ENCODE measurements at places on chromosomes 6 and 20. TPM values are rescaled to one million over a fixed set of nuclear protein-coding genes. Genes with fewer than 3 reads are reported as not detected.

GRCh38 chr6:20335872-20336271 is 65.8 kb upstream of the E2F3 start:
- no peak for DNase-seq

DNA sequence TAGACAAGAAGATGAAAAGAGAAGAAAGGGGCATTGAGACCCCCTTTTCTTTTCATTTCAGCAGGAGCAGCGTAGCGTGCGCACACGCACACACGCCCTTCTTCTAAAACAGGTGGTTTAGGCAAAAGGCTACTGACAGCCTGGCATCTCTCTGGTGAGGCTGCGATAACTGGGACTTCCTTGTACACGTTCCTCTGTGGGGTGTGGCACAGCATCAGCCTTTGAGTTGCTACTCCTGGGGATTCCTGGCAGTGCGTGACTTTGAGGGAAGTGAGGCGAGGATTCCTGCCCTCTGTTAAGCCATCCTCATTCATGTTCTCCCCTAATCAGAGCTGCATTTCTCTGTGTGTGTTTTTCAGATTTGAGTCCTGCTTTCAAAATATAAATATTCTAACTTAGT is 94.7 kb downstream of the TMEM170B start:
- no peak for DNase-seq

The TTBK1 gene
- 0.10 TPM for total RNA-seq

DNA sequence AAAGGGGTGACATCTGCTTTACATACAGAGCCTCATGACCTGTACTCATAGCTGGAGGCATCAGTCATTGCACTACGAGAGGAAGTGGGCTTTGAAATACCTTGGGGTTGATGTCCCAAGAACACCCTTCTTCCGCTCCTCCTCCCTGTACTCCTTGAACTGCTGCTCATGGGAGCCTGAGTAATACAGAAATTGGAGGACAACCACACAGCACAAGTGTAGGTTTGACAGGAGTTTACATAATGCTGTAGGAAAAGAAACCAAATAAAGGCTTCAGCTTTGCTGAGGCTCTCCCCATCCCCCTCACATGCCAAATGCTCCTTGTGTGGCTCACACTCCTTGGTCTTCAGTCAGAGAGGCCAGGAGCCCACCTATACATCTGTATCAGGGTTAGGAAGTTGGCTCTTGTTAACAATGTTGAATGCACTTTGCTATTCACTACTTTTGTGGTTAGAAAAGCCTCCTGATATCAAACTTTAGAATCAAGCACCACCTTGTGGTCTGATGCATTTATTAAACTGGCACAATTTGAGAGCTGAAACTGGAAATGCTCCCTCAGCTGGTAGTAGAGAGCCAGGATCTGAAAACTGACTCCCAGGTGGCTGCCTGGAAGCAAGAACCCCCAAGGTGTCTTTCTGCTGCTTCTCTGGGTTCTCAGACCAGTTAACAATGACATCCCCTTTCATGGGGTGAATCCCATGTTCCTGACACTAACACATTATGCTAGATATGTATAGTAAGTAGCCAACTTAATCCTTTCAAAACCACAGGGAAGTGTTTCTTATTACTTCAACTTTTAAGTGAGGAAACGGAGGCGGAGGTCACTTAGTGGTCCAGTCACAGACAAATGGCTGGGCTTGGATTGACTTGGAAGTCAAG is 56.2 kb upstream of the EDN1 start:
- peak; percentile 85 for DNase-seq

DNA sequence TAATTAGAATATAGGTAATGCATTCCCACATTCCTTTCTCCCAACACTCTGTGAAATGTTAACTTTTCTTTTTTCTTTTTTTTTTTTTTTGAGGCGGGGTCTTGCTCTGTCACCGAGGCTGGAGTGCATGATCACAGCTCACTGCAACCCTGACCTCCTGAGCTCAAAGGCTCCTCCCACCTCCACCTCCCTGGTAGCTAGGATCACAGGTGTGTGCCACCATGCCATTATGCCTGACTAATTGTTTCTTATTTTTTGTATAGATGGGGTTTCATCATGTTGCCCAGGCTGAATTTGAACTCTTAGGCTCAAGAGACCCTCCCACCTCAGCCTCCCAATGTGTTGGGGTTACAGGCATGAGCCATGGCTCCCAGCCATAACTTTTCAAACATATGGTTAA is 135.7 kb upstream of the SHLD1 start:
- DNase-seq, result no peak

The EEF1A2 gene
- total RNA-seq, result 38.5 TPM

The CDH26 gene
- 6.5 TPM for total RNA-seq

- DNase-seq, result no peak
Observed at GRCh38 chr6:37952027-37952426, 132.5 kb downstream of the ZFAND3 start.
